Heart right ventricle (tissue), 16 donors: ENCODE measurements at places on chromosomes 4 and X.

DNA sequence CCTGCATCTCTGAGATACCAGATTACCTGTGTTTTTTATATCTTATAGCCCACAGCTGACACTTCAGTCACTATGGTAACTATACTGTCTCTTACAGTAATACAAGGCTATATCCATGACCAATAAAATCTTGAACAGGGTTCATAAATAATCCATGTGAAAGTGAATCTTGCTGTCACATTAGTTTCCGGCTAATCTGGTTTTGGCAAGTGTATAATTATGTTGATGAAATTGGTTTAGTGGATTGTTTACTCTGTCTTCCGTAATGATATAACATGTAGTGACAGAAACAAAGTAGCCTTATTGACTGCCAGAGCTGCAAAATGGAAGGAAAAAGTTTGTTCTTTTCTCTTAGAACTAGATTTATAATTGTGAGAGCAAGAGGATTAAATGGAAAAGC lies 686.6 kb upstream of the PABPC4L start:
- no peak for DNase-seq

- no peak for DNase-seq
These were observed 340.9 kb downstream of the CHIC1 start for GRCh38 chrX:73903941-73904340.

GRCh38 chrX:38402118-38402517 lies 49.7 kb downstream of the OTC start:
- no peak for DNase-seq

- DNase-seq: no peak
These were observed 145.6 kb upstream of the PCDH18 start for GRCh38 chr4:137677863-137678262.

GRCh38 chr4:36115312-36115711 lies 129.0 kb downstream of the ARAP2 start:
- no peak for DNase-seq
